ENCODE measurements at places on chromosomes 2 and 18.

DNA sequence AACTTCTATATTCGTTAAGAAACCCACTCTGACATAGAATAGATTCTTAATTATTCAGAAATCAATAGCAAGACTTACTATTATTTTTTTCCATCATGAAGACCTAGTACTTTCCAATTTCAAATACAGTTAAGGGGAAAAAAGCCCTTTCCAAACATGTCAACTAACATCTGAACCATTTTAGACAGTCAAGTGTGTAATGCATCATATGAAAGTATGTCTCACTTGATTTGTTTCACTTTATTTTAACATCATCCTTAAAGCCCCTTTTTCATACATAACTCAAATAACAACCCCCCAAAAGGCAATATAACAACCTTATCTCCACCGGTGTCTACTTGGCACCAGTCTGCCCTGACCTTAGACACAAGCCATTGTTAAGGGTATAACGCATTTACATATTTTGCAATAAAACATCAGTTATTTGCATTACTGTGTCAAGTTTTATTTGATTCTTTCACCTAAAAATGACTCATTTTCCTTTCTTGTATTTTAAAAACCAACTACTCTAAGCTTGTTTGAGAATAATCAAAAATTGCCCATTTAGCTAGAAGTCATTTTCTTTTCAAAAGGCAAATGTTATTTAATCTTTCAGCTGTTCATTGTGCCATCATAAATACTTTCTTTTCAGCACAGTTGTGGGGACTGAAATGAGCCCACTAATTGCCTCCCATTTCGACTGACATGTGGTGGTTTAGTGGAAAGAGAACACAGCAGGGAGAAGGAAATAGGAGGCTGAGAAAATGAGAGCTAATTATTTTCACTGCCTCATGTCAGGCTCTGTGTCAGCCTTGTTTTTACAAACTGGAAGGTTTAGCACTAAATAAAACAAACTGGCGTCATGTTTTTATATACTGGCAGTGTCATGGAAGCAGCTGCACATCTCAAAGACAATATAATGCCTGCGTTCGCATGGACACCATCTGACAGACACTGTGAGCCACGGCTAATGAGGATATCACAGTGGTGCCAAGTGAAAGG, 104.7 kb upstream of the CDCA7 start:
- no peak for DNase-seq

- peak; percentile 66 for DNase-seq
Measured at GRCh38 chr2:109438773-109439389, 174.9 kb downstream of the SEPTIN10 start.

DNA sequence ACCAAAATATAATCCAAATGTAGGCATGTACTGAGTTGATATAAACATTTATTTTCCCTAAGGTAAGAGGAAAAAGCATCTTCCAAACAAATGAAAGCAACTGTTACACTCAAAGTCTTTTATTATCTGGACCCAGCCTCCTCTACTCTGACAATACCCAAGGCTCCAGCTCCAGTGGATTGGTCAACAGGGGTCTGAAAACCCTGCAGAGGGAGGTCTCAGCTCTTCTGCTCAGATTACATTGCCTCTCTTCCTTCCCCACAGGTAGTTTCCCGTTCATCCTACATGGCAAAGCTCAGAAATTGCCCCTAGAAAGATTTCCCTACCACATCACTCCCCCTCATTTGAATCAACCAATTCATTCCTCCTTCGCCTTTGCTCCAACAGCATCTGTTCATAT, 457.0 kb downstream of the METTL4 start:
- no peak for DNase-seq

- DNase-seq: no peak
Measured at GRCh38 chr2:6878549-6878948, 972 bp downstream of the RSAD2 start.

DNA sequence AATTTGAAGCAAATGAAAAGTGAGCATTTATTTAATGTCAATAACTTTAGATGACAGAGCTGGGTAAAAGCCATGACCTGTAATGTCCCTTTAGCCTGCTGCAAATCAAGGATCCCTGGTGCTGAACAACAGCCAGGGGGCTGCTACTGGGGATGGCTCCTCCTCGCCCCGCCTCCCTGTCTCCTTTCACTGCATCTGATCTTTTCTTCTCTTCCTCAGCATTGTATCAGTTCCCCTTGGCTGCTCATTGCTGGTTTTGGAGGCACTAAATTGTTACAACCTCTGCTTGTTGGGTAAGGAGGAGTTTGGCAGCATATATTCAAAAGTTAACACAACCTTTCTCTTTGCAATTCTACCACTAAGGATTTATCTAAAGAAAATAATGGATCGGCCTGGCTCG, 236.3 kb upstream of the ID2 start:
- no peak for DNase-seq

DNA sequence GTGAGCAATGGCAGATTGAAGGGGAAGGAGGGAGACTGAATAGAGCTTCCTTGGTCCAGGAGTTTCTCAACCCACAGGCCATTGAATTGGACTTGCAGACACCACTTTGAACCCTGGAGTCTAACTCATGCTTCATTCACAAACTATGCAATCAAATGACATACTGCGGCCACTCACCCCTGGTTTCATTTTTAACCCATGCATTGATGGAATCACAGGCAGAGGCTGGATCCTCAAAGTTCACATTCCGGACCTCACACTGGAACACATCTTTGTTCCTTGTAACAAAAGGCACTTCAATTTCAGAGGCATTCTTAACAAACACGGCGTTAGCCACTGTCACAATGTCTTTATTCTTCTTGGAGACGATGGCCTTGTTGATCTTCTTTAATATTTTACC, 40.7 kb downstream of the MRPL44 start:
- DNase-seq: peak; percentile 34

GRCh38 chr2:74099835-74100234, 47.9 kb downstream of the BOLA3 start:
- DNase-seq: no peak

All from AG10803 (cell line).